MG63 (cell line): ENCODE measurements at places on chromosomes 4 and X. TPM values are rescaled to one million over a fixed set of nuclear protein-coding genes. Genes with fewer than 3 reads are reported as not detected.

The XPNPEP2 gene
- not detected in 2 replicates for total RNA-seq

The PNMA5 gene
- not detected in 2 replicates for total RNA-seq

The RNF212 gene
- not detected in 2 replicates for total RNA-seq

The TACR3 gene
- total RNA-seq, result not detected in 2 replicates

The KLHL4 gene
- 1.4 TPM in 1 of 2 replicates, not detected in the other for total RNA-seq

The ATP6AP1 gene
- 53.2 and 62.2 TPM in 2 replicates for total RNA-seq

The ASMT gene
- not detected in 2 replicates for total RNA-seq

The PNMA3 gene
- total RNA-seq, result 0.40 TPM in 1 of 2 replicates, not detected in the other

The RIPPLY1 gene
- total RNA-seq, result 2.4 TPM in 1 of 2 replicates, not detected in the other

The PLRG1 gene
- 62.1 and 76.8 TPM in 2 replicates for total RNA-seq

The CSAG2 gene
- total RNA-seq, result not detected in 2 replicates

The UGT8 gene
- not detected in 2 replicates for total RNA-seq

The IGBP1 gene
- total RNA-seq, result 55.2 and 59.5 TPM in 2 replicates

The TLR10 gene
- total RNA-seq, result not detected in 2 replicates

The BRS3 gene
- total RNA-seq, result not detected in 2 replicates
